Dermis blood vessel endothelial cell (primary cell): ENCODE measurements at places on chromosomes 2 and 18. TPM values are rescaled to one million over a fixed set of nuclear protein-coding genes. Genes with fewer than 3 reads are reported as not detected.

The UGT1A1 gene
- total RNA-seq, result not detected in 2 replicates

The UGT1A3 gene
- not detected in 2 replicates for total RNA-seq

The UGT1A4 gene
- 0.09 TPM in 1 of 2 replicates, not detected in the other for total RNA-seq

The TUBB8B gene
- total RNA-seq, result 0.14 TPM in 1 of 2 replicates, not detected in the other

The KCNE4 gene
- 0.14 and 1.2 TPM in 2 replicates for total RNA-seq

The IL36G gene
- not detected in 2 replicates for total RNA-seq

The GDF7 gene
- total RNA-seq, result 5.4 and 28.1 TPM in 2 replicates

The ID2 gene
- 31.4 and 68.2 TPM in 2 replicates for total RNA-seq

The AQP12A gene
- not detected in 2 replicates for total RNA-seq

The SULT1C2 gene
- 0.05 TPM in 1 of 2 replicates, not detected in the other for total RNA-seq

The ANKRD62 gene
- total RNA-seq, result not detected in 2 replicates

The SMYD5 gene
- total RNA-seq, result 22.6 and 26.5 TPM in 2 replicates

The STAMBP gene
- 23.7 and 25.4 TPM in 2 replicates for total RNA-seq

The AGXT gene
- not detected in 2 replicates for total RNA-seq

The M1AP gene
- not detected in 2 replicates for total RNA-seq

The SERPINB7 gene
- 0.05 TPM in 1 of 2 replicates, not detected in the other for total RNA-seq

The PAX8 gene
- total RNA-seq, result 0.65 and 0.68 TPM in 2 replicates
